ENCODE measurements at places on chromosomes 5 and 9.

DNA sequence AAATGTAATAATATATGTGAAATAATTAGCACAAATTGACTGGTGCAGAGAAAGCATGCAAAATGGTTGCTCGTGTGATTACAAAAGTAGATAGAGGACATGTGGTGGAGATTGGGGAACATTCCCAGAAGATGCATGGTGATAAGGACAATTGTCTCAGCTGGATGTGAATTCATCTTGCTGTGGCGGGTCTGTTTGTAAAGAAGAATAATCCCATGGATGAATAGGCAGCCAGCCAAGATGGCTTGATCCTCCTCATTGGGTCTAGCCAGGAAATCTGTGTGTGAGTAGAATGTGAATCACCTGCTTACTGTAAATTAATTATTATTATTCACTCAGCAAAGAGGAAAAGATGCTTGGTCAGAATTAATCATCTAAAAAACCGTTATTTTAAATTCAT lies 12.6 kb upstream of the DPYSL3 start:
- DNase-seq, result no peak

GRCh38 chr9:126150411-126151030 lies 176.1 kb upstream of the MVB12B start:
- no peak for DNase-seq

DNA sequence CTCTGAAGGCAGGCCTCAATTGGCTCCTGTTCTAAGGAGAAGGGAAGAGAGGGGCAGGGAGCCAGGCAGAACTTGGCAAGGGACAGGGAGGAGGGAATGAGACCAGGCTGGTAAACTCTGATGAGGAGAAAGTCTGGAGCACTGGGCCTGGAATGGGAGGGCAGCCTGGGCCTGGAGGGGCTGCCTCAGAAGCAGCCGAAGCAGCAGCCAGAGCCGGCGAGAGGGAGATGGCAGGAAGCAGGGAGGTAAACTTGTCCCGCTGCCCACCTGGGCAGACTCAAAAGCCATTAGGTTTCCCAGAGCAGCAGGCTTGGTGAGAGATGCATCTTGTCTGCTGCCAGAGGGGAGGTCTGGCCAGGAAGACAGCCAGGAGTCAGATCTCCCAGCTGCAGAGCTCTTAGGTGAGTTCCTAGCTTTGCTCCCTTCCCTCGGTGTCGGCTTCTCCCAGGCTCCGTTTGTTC lies 37.0 kb upstream of the CRB2 start:
- DNase-seq, result no peak

DNA sequence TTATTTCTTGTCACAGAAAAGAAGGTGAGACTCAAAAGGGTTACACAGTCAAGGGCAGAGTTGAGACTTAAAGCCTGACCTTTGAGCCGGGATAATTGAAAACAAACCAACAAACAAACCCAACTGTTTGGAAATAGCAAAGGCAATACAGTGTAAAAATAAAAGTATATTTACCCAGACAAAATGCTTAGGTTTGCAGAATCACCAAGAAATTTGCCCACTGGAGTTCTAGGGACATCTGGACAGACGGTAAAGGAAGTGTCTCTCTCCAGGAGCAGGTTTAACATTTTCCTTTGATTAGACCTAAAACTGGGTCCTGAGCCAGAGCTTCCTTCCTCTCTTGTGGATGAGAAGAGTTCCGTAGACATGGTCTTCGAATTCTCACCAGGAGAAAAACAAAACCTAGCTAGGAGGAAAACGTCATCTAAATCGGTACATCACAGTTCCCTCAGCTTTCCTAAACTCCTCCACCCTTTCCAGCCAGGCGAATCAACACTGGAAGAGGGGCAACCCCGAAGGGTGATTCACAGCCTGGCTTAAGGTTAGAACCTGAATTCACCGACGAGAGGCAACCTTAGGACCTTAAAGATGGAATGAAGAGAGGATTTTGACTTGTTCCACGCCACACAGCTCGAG lies 673 bp downstream of the CDC25C start:
- DNase-seq, result no peak

DNA sequence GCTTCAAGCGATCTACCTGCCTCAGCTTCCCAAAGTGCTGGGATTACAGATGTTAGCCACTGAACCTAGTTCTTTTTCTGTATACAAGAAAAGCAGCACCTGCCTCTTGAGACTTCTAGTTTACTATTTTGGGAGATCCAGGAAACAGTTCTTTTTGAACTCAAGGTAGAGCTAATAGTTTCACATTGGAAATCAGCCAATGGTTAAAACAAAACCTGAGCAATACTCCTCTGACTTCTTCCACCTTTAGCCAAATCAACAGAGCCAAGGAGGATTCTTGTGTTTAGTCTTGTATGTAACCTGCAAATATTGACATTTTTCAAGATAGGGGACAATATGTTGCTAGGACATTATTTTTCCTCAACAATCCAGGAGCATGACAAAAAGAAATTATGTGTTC lies 349.4 kb downstream of the SH3GL2 start:
- no peak for DNase-seq

DNA sequence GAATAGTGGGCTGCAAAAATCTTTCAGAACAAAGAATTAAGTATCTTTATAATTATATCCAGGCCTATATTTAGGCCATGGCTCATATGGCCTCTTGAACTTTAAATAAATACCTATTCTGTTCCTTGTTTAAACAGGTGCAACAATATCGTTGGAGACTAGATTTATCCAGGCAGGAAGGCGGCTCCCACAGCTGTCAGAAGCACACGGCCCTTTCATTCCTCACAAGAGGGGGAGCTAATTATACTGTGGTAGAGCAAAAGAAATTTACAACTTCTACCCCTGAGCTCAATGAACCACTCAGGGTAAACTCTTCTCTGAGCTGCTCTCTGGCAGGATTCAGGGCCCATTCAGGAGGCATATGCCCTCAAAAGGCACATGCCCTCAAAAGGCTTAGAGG lies 31.3 kb downstream of the TMEM174 start:
- DNase-seq, result no peak

- DNase-seq, result no peak
These were observed 587.3 kb downstream of the SEMA5A start for GRCh38 chr5:8958602-8959001.

- DNase-seq, result no peak
These were observed 70.1 kb upstream of the PALM2AKAP2 start for GRCh38 chr9:109709866-109710265.

GRCh38 chr9:81370650-81371049 lies 318.7 kb downstream of the TLE1 start:
- DNase-seq, result no peak

DNA sequence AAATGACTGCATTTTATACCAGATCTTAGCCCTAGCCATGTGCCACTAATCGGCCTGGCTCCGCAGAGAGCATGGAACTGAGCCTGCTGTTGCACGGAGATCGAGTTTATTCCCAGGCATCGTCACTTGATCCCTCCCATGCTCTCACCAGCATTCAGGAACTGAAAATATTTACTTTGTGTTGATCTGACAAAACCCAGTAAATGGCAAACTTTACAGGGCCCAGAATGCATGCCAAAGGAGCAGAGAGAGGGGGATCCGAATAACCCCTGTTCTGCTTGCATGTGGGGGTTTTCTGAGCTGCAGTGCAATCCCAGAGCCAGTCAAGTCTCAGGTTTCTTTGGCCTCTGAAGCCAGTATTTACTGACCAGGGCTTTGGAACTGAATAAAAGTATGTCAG lies 87.3 kb downstream of the GAS1 start:
- DNase-seq, result no peak

DNA sequence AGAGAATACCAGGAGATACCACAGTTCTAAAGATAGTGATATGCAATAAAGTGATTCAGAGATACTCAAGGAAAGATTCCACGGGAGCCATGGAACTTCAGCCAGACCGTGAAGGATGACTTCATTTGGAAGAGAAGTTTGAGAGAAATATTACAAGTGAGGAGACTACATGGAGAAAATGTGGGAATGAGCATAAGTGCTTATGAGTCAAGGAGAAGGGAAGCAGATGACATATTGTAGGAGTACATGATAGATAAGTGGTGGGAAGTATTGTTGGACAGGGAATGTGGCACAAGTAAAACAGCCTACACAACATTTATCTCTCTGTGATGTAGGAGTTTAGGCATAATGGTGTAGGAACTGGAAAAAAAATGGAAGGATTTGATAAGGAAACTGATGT lies 122.1 kb upstream of the FBXL17 start:
- DNase-seq, result no peak

DNA sequence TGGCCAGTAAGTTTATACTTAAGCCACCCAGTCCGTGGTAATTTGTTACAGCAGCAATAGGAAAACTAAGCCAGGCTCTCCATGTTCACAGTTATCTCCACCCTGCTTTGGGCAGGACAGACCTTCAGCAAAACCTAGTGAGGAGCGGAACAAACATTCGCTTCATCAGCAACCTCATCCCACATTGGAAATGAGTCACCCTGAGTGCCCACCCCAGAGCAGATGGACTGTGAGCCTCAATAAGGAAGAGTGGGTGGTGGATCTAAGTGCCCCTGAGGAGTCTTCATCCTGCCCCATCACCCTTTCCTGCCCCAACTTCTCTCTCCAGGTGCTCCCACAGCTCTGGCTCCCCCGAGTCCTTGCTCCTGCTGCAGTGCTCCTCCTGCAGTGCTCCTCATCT lies 78.8 kb downstream of the FSTL4 start:
- no peak for DNase-seq

DNA sequence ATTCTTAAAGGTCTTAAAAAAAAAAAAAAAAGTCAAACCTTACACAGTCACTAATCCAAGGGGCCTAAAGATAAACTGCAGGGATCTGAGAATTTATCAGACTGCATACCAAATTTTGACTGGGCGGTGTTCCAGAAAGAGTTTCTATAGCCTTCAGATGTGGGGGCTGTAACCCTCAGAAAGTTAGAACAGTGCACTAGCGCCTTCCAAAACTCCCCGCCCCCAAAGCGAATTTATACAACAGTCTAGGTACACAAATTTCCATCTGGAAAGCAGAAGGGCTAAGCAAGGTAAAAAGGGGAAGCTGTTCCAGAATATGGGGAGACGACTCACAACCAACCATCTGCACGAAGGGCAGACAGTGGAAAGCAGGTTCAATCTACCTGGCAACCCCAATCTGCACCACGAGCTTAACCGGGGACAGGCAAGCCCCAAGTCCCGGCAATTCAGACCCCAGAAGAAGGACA lies 813 bp downstream of the ERMP1 start:
- DNase-seq, result no peak

- DNase-seq, result no peak
These were observed 190.1 kb downstream of the CDK5RAP2 start for GRCh38 chr9:120389867-120390266.

DNA sequence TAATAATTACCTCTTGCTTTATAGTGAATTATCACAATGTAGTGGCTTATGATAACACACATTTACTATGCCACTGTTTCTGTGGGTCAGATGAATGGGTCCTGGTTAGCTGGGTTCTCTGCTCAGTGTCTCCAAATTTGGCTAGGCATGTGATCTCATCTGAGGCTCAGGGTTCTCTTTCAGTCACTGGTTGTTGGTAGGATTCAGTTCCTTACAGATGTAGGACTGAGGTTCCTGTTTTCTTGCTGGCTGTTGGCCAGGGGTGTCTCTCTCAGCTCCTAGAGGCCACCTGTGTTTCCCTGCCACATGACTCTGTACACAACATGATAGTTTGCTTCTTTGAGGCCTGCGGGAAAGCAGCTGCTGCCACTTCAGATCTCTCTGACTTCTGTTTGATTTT lies 7.1 kb downstream of the NFX1 start:
- DNase-seq, result no peak

DNA sequence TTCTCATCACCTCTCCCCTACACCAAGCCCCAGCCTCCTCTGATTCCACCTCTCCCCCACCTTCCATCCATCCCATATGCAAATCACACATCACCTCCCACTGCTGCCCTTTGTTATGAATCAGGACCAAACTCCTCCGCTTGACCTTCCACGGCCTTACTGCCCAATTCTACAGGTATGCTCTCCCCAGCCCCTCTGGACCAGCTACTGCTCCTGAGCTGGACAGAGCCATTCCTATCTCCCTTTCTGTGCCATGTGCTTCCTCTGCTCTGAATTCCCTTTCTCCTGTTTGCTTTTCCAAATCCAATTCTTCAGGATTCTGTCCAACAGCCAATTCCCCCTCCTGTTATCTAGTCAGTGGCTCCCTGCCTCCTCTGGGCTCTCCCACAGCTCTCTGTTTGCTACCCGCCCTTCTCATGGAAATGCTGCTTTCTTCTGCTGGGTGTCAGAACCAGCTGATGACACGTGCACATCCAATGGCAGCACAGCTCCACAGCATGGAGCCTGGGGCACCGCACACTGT lies 8.3 kb downstream of the FABP6 start:
- DNase-seq, result no peak

DNA sequence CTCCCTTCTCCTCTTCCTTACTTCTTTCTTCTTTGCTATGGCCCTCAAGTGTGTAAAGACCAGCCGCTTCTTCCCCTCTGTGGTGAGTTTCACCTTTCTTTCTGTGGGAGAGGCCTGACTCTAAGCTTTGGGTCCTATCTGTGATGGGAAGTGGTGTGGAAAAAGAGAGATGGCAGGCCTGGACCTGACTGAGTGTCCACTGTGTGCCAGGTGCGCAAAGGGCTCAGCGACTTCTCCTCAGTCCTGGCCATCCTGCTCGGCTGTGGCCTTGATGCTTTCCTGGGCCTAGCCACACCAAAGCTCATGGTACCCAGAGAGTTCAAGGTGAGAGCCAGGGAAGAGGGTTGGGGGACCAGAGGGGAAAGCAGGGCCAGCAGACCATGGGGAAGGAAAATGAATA lies 5.9 kb downstream of the SLC4A9 start:
- no peak for DNase-seq

- DNase-seq, result no peak
These were observed 73.4 kb upstream of the FBXW11 start for GRCh38 chr5:172079876-172080275.

DNA sequence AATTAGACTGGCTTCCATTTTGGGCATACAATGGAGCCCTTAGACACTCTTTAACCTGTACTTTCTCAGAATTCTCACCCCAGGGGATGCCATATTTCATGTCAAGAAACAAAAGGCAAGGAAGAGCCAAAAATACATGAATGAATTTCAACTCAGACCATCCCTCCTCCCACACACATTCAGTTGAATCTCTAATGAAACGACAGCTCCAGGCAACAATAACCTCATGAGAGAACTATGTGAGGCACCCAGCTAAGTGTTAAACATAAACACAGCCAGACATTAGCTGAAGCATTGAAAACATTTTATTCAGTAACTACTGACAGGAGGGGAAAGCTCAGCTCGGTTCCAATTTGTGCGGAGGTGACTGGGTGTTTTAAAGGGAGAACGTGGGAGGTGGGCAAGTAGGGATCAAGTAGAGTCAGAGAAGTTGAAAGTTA lies 1359.1 kb upstream of the CDH9 start:
- no peak for DNase-seq

GRCh38 chr5:135127439-135128240 lies 93.6 kb upstream of the PITX1 start:
- DNase-seq, result peak; percentile 32

DNA sequence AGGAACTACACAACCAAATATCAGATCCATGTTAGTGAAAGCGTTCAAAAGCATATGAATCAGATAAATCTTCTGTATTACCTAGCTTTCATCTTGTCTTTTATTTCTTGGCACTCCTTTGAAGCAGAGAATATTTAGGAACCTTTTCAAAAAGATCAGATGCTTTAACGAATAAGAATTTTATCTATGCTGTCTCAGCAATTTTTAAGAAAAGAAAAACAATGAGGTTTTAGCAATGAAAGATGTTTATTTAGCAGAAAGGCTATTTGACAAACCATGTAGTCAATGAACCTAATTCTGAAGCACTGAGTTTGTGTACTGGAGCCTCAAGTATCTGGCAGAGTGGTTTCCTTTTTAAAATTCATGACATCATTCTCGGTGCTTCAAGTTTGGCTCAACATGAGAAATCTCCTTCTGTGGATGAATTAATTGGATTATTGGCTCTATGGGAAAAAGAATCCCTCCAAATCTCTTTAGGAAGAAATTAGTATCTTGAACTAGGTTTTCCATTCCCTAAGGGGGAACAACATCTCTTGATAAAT lies 534.7 kb downstream of the CAAP1 start:
- DNase-seq, result no peak
